T-cell (primary cell): ENCODE measurements at places on chromosomes 1 and 21.

DNA sequence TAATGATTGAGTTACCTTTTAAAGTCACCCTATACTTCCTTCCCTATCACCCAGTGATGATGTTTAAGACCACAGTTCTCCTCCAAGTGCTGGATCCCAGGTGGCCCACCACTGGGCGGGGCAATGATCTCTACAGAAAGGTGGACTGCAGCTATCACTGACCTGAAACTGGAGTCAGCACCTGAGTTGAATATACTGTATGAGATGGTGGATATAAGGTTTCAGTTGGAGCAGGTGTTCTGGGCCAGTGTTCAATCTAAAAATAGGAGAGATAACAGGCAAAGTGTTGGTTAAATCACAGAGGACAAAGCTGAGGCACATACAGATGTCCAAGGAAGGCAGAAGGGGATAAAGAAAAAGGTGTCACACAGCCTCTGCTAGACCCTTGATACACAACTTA is 96.6 kb downstream of the SIPA1L2 start:
- DNase-seq = no peak

- no peak for DNase-seq
Measured at GRCh38 chr1:30513396-30514136, 209.8 kb downstream of the MATN1 start.

- no peak for DNase-seq
Measured at GRCh38 chr1:32234792-32235191, 12.2 kb upstream of the FAM167B start.

DNA sequence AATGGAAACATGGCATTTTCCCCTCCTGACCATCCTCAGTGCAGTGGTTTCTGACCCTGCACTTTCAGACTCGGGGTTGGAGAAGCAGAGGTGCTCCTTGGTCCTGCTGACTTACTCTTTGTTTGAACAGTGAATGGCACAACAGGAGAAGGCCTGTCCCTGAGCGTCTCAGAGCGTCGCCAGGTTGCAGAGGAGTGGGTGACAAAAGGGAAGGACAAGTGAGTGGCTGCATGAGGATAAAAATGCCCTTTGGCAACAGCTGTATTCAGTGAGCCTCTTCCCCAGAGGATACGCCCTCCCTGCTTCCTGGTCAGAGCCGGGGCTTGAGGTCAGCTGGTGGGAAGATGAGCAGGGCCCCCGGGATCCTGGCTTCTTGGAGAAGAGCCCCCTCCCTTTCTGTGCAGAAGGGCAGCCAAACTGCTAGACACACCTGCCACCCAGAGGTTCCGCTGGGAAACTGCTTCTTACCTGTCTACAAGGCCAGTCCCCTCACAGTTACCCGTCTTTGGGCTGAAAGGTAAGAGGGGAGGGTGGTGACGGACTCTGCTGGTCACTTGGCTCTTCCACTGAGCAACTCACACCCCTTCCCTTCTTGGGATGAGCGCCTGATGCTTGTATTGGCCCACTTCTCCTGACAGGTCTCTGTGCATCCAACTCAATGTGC is 16.6 kb downstream of the NPL start:
- no peak for DNase-seq

- DNase-seq = no peak
Measured at GRCh38 chr21:28268685-28269084, 724.0 kb downstream of the LTN1 start.

GRCh38 chr1:156481527-156481926 is 19.0 kb downstream of the MEF2D start:
- no peak for DNase-seq

- no peak for DNase-seq
Measured at GRCh38 chr1:107787299-107787698, 177.7 kb downstream of the VAV3 start.

DNA sequence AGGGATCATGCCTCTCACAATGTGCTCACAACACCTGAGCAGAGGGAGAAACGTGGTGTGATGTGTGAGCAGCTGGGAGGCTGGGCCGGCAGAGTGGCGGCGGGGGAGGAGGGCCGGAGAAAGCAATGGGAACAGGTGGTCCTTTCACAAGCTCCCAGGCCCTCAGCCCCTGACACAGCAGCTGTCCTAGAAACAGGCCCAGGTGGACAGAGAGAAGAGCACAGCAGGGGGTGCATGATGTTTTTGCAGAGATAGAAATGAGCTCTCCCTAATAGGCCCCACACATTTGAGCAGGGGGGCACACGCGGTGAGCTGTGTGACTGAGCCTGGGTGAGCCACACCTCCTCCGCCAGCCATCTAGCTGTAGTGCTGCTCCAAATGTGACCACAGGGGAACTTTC is 7.6 kb upstream of the RGS16 start:
- no peak for DNase-seq

- DNase-seq = no peak
Measured at GRCh38 chr1:168614235-168614634, 37.8 kb downstream of the XCL1 start.

GRCh38 chr1:94806441-94806871 is 13.7 kb upstream of the SLC44A3 start:
- DNase-seq = no peak
